ENCODE measurements at places on chromosomes 6 and 20. TPM values are rescaled to one million over a fixed set of nuclear protein-coding genes. Genes with fewer than 3 reads are reported as not detected.

- no peak for DNase-seq
Measured at GRCh38 chr6:43229803-43230620, 731 bp upstream of the DNPH1 start.

DNA sequence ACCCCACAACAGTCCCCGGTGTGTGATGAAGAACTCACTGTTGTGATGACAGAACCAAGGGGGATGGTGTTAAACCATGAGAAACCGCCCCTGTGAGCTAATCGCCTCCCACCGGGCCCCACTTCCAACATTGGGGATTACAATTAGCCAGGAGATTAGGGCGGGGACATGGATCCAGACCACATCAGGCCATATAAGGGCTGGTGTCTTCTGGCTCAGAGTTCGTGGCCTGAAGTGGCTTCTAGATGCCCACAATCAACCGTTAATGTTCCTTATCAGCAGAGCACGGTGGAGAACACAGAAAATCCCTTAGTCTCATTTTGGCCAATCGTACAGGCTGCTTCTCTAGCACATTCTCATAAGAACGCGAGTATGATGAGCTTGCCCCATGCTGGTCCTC lies 10.9 kb upstream of the MAS1 start:
- no peak for DNase-seq

The EPPIN gene
- not detected for total RNA-seq

- DNase-seq: peak; percentile 62
Measured at GRCh38 chr6:106117579-106117978, 31.4 kb downstream of the PRDM1 start.

DNA sequence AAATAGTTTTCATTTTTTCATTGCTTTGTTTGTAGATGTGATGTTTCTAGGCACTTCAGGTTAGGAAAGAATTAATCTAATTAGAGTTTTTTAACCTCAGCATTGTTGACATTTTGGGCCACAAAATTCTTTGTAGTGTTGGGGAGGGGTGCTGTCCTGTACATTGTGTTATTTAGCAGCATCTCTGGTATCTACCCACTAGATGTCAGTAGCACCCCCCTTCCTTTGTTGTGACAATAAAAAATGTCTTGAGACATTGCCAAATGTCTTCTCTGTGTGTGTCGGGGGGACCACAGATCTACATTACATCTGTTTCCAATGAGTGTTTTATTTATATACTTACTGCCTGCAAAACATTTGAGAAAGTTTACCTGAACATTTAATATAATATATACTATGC lies 45.6 kb downstream of the EYA4 start:
- no peak for DNase-seq

- DNase-seq: no peak
Measured at GRCh38 chr6:116695401-116695800, 14.4 kb downstream of the KPNA5 start.

DNA sequence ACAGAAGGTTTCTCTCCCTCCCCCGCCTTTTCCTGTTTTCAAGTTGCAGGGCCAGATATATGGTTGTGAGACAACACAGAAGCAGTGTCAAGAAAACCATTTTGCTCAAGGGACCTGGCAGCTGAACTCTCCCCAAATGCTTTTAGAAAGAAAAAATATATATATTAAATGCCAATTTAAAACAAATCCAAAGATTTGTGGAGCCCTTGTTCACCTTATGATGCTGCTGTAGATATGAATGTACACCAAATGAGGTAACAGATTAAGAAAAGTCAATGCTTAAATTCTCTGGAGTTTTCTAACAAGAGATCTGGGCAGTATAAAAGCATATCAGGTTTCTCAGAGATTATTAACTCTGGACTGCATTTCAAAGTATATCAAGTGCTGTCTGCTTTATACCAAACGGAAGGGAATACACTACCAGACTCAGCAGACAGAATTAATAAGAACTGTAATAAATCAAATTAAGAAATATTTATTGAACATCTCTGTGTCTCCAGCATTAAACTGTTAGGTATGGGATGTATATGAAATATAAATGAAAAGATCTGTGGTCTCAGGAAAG lies 357.5 kb downstream of the HDGFL1 start:
- DNase-seq: no peak

DNA sequence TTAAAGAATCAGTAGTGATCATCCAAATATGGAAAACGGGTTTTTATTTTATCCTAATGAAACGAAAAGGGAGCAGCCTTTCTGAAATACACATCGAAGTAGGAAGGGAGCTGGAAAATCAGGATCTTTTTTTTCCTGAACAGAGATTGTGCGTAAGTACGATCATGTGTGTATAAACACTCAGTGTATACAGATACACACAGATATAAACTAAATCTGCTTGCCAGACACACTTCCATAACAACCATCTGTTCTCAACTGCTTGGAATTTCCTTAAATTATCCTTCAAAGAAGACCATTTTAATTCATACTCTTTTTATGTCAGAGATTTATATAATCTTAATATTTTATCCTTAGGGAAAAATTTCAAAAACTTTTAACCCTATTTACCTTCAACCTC lies 110.7 kb downstream of the CHD6 start:
- DNase-seq: no peak

The SEL1L2 gene
- not detected for total RNA-seq
